Activated T-cell treated with anti-CD3 and anti-CD28 coated beads, Interleukin-2, amount 50 U/mL, for 24 hours (primary cell): ENCODE measurements at places on chromosomes 6 and 20.

DNA sequence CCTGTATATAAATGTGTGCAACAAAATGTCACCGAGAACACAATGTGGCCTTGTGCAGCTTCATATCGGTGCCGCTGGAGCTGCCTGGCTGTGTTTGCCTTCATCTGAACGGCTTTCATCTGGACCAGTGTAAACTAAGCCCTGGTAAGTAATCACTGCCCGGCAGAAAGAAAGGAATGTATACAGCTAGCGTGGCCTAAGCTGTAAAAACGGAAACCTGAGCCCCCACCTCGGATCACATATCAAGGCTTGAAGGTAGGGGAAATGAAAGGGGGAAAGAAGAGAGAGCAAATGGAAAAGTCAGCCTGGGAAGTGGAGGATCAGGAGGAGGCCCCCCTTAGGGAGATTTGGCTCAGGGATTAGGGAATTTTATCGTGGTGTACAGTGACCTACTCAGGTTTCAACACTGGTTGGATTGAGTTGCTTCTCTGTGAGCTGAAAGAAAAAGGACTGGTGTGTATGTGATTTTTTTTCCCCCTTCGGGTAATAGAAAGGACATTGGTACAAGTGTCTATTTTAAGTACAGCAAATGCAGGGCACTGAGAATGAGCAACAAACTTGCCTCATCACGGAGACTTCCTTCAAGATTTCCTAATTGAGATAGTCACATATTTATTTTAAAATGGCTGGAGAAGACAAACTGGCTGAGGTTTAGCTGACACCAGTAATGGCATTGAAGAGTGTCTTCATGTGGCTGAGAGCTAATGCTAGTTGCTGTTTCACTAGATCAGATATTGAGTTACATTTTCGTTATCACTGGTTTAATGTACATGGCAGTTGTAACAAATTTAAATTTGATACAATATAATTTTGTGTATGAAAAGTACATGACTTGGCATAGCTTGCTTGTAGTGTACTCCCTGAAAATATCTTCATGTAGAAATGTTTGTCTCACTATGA is 3.5 kb downstream of the SOBP start:
- DNase-seq: no peak

GRCh38 chr6:61951586-61951985 is 334.4 kb downstream of the KHDRBS2 start:
- DNase-seq: no peak

- DNase-seq: peak; percentile 51
These were observed 5.5 kb downstream of the CASP8AP2 start for GRCh38 chr6:89834884-89835792.

DNA sequence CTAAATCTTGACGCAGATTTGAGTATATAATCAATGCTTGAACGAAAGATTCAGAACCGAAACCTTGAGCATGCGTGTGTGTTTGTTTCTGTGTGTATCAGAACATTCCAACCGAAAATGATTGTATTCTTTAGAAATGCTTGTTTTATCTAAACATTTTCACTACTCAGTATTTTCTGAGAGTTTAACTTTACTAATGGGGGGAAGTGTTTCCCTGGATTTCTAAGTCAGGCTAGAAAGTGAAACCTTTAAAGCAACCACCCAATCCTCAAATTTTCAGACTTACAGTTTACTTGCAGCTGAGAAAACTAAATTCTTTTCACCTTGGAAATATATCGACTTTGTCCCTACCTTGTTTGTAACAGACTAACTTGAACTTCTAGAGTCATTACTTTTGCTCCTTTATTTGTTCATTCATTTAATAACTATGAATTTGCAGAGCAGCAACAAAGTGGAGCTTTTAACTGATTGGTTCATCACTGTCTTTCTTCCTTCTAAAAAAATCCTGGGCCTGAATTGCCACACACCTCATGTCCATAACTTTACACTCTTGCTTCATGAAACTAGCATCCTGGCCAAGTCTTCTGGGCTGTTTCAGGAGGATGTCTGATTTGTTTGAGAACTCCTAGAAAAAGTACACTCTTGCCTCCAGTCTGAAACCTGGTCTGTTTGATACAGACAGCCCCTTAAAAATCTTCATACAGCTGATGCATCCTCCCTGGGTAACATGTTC is 77.8 kb upstream of the XRN2 start:
- DNase-seq: no peak

DNA sequence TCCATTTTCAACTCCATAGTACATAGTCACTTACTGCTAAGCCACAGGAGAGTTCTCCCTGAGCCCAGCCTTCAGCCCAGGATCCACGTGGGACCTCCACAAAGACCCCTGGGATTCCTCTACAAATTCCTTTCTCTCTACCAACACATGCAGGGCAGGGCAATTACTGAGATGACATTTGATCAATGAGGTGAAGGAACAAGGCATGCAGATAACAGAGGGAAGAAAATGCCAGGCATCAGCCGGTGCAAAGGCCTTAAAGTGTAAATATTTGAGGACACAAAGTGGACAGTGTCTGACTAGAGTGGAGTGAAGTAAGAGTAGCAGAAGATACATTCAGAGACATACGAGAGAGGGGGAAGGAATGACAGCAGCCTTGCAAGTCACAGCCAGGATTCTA is 70.2 kb downstream of the HS3ST5 start:
- DNase-seq: no peak

GRCh38 chr20:51640743-51641142 is 98.2 kb upstream of the NFATC2 start:
- no peak for DNase-seq

- no peak for DNase-seq
These were observed 3.7 kb downstream of the AKAP12 start for GRCh38 chr6:151243481-151243880.

- DNase-seq: no peak
These were observed 243.2 kb upstream of the BMP2 start for GRCh38 chr20:6524305-6524704.

GRCh38 chr6:47437592-47437991 is 40.0 kb upstream of the CD2AP start:
- DNase-seq: no peak

- no peak for DNase-seq
These were observed 30.2 kb upstream of the HLA-E start for GRCh38 chr6:30459145-30459544.

GRCh38 chr6:109007521-109007920 is 87.1 kb downstream of the SESN1 start:
- DNase-seq: no peak

GRCh38 chr20:19679900-19680495 is 78.1 kb upstream of the RIN2 start:
- DNase-seq: no peak
